ENCODE measurements at places on chromosomes 7 and 10.

DNA sequence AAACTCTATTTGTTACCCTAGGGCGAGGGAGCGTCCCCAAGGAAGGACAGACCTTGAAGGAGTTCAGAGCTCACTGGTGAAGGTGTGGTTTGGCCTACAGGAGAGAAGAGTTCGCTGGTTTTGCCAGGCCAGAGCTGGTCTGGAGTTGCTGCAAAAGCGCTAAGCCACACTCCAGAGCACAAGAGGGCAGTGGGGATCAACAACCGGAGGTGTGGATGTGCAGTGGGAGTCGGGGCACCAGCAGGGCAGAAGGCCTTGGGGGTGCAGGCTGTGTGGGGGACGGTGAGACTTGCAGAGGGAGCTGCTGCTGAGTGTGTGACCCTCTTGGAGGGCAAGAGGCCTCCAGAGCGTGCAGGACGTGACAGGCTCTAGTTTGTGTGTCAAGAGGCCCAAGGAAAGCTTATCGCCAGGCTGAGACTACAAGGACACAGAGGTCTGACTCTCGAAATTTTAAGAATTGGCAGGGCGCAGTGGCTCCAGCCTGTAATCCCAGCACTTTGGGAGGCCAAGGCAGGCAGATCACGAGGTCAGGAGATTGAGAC, 14.3 kb upstream of the CUL1 start:
- no peak for DNase-seq

GRCh38 chr10:98886686-98887085, 349.0 kb downstream of the HPSE2 start:
- DNase-seq = no peak

GRCh38 chr7:141262101-141263090, 188.5 kb downstream of the TMEM178B start:
- DNase-seq = no peak

DNA sequence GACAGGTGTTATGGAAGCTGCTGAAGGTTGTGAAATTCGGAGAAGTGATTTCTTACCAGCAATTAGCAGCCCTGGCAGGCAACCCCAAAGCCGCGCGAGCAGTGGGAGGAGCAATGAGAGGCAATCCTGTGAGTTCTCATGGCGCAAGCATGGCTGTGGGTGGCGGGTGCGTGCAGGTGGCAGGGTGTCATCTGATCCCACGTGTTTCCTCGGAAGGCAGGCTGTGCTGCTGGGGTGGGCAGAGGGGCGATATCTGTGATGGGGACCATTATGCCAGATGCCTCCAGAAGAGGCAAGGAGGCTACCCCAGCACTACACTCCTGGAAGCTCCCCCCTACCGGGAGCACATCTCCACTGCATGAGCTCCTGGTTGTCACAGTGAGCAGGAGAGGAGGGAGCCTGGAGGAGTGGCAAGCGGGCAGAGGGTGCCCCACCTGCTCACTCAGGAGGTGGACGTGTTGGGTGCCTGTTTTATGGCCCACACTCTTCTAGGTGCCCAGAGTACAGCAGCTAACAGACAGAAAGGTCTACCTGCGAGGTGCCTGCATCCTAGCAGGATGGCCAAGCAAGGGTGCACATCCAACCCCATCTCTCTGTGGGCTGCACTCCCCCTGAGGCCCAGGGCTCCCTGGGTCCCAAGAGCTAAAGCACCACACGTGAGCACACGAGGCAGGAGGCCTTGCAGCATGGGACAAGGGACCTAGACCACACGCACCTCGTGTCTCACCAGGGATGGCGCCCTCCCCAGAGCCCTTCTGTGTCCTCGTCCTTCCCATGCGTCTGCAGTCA, 204.7 kb downstream of the EBF3 start:
- DNase-seq = no peak

DNA sequence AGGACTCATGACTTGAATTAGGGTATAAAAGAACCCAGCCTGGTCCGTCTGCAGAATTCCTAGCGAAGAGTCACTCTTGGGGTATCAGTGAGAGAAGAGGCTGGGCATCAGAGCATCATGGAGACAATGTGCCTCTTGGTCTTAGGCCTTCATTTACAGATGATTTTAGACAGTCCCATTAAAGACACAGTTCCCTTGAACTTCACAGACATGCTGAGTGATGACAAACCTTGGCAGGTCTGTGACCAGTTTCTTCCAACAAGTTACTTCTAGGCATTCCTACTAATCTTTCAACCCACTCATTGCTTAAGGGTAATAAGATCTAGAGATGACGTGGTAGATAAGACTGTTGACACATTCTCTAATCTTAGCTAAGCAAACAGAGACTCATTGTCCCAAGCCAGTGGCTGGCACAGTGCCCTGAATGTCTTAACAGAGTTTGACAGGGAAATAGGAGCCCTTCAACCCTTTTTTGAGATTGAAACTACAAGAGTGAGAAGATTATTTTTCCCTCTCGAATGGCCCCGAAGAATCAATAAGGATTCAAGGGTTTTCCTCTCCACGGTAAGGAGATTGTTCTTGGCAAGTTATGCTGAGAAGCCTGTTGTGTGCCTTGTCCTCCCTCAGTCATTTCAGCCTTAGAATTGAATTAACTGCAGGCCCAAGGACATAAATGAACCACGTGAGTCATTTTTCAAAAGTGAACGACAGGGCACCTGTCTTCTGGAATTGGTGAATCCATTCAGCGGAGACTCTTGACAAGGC, 281.1 kb downstream of the CCDC3 start:
- DNase-seq = peak; percentile 30

DNA sequence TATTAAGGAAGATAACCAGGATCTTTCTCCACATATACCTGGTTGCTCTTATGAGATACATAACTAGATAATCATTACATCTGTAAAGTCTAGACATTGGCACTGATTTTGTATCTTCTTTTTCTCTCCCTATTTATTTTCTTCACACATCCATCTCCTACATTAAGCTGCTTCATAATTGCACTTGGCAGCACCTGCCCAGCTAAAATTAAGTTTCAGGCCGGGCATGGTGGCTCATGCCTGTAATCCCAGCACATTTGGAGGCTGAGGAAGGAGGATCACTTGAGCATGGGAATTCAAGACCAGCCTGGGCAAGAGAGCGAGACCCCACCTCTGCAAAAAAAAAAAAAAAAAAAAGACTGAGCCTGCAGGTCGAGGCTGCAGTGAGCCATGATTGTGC, 22.3 kb upstream of the AKR1B1 start:
- DNase-seq = no peak

- no peak for DNase-seq
Measured at GRCh38 chr7:143279186-143280098, 5.3 kb upstream of the TMEM139 start.

DNA sequence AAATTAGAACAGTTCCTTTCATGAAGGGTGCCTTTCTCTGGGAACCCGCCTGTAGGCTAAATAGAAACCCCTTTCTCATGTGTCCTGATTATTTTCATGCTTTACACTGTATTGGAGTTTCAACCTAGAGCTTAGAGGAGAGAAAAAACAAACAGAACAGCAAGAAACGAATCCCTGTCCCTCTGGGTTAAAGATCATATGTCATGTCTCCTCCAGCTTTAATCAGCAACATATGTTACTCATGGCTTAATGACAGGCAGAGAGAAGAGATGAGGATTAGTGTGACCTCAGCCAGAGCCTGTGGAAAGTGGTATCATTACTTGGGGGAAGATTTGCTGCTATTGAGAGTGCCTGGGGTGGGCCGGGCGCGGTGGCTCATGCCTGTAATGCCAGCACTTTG, 32.1 kb downstream of the CRCP start:
- DNase-seq = no peak

DNA sequence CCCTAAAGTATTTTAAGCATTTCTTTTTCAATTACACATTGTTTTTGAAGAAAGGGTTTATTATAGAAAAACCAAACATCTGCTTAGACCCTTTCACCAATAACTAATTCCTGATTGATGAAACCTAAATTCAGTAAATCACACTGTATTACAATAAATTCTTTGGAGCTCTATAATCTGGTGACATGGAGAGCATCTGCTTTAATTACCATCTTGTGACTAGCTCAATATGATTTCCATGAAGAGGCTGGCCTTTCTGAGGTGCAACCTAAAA, 9.7 kb downstream of the HYCC1 start:
- no peak for DNase-seq

DNA sequence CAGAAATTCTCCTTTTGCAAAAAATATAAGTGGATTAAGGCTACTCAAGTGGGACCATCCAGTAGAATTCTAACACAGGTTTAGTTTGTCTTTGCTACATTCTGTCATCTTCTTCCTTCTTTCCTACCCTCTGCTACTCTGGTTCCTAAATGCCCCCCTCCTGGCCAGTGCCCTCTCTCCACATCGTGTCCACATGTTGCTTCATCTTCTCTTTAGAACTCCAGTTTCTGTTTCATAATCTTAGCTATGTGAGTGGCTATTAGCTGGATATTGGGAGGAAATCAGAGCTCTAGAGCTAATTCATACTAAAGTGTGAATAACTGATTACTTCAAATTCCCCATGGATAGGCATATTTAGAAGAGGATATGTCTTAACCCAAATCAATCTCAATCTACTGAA, 528.5 kb downstream of the LRMDA start:
- no peak for DNase-seq
